SK-N-MC (cell line): ENCODE measurements at places on chromosomes 11 and 22.

DNA sequence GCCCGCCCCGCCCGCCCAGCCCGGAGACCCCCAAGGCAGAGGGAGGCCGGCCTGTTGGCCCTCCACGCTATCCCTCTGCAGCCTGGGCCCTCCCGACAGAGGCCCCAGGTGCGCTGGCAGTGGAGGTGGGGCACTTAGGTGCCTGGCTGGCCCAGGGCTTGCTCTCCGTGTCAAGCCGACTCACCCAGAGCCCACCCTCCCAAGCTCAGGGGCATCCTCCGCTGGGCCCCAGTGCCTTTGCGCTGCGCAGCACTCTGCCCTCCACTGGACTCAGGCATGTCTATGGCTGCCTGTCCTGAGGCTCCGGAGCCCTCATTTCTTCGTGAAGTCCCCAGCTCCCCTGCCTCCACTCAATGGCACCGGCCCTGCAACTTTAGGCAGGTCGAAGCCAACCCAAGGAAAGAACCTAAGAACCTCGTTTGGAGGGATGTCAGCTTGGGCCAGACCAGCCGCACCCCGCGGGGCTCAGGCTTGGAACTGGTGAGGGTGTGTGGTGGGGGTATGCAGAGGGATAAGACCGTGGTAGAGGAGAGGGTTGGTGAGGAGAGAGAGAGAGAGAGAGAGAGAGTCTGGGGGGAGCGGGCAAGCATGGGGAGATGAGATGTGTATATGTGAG lies 6.1 kb downstream of the SMIM45 start:
- DNase-seq: no peak

DNA sequence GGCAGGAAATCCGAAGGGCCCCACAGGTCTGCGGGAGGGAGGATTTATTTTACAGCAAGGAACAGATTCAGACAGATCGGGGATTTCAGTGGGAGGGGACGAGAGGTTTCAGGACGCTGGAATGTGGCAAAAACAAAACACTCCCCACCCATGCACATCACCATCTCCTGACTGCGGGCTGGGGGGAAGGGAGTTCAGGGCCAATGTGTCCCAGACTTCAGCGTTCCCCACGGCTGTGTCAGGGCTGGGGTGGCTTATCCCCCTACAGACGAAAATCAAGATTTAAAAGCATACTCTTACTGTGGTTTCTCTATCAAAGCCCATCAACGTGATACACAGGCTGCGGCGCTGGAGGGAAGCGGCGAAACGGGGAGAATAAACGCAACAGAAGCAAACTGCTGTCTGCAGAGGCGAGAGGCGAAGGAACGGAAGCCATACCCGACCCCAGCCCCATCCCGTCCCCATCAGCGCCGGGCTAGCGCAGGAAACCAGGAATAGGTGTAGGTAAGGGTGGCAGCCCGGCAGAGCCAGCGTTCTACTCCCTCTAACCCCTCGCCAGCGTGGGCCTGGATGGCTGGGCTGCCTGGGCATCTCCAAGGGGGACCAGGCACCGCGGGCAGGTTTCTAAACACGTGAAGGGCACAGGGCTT lies 2.7 kb downstream of the TENM4 start:
- DNase-seq: no peak

DNA sequence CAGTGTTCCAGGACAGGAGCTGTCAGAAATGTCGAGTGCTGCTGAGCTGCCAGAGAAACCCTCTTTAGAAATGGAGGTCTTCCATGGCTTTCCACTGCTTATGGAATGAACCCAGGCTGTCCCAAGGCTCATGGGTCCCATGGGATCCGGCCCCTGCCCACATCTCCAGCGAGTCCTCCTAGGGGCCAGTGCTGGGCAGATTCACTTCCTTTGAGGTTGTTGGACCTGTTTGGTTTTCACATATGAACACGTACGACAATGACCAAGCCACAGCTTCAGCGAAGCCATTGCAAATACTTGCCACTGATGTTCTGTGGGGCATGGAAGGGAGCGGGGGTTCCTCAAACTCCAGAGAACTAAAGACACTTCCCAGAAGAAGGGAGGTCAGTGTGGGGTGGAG lies 483.3 kb downstream of the TBC1D22A start:
- no peak for DNase-seq

DNA sequence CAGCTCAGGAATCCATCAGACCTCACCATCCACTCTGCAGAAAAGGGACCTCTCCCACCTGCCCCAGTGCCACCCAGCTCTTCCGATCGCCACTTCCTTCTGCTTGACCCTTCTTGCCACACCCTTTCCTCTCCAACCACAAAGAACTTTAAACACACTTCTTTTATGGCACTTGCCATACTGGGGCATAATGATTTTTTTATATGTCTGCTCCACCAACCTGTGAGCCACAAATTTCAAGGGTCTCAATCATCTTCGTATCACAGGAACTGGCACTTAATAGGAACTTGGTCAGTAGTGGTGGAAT lies 11.7 kb upstream of the MYH9 start:
- DNase-seq: no peak

- no peak for DNase-seq
These were observed 13.2 kb downstream of the IFITM10 start for GRCh38 chr11:1737080-1737757.

DNA sequence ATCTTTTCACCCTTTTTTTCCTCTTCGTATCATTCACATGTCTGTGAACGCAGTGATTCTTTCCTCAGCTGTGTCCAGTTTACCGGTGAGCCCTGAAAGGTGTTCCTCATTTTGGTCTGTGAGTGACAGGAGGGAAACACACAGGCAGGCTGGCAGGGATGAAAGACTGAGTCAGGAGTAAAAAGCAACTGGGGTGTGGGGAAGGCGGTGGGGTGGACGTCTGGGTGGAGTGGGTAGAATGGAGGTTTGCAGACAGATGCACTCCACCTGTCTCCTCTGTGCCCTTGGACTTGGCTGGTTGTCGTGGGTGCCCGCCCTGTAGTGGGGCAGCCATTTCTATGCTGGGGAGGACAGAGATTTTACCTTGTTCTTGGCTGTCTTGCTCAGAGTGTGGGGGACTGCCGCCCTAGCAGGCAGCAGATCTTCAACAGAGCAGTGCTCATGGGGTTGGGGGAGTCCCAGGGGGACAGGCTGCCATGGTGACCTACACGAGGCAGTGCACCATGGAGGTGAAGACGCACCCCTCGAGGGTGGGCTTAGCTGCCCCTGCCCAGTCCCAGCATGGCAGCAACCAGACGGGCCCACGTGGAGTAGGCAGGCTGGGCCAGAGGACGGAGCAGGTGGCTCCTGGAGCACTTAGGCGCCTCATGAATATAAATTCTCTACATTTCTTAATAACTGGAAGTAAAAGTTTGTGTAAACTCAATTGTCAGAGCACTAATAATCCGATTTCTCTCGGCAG lies 603.7 kb downstream of the TBC1D22A start:
- no peak for DNase-seq

GRCh38 chr11:9716275-9717039 lies 52.6 kb downstream of the SWAP70 start:
- DNase-seq: no peak

DNA sequence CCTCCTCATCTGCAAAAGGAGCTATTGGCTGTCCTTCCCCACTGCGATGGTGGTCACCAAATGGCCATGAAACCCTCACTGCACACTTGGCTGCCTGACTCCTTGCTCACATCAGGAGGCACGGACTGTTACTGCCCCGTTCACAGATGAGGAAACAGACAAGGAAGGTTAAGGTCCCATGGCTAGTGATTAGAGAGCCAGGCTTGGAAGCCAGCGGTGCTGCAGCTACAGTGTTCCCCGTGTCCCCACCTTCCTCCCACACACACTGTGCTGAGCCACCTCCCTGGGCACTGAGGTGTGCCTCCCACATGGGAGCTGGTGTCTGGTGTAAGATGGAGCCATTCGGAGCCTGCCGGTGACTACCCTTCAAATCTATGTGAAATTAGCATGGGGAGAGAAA lies 2.6 kb downstream of the ARHGAP8 start:
- DNase-seq: no peak

DNA sequence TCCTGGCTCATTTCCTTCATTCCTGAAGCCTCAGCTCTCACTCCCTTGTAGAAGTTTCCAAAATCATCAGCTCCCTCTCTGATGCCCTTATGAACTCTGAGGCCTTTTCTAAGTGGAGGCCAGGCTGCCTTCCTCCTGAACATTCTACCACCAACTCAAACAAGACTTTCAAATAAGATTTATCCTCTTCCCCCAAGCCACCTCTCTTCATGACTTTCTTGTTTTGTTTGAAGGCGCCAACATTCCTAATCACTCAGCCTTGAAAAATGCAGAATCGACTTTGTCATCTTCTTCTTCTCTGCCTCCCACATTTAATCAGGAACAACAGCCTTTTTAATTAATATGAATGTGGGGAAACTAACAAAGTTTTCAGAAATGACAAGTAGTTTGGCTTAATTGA lies 927.9 kb downstream of the OPCML start:
- DNase-seq: no peak
